Effector CD4-positive, alpha-beta T cell (primary cell): ENCODE measurements at places on chromosomes 2 and 18.

- DNase-seq = no peak
These were observed 64.0 kb downstream of the RAB31 start for GRCh38 chr18:9771977-9772660.

DNA sequence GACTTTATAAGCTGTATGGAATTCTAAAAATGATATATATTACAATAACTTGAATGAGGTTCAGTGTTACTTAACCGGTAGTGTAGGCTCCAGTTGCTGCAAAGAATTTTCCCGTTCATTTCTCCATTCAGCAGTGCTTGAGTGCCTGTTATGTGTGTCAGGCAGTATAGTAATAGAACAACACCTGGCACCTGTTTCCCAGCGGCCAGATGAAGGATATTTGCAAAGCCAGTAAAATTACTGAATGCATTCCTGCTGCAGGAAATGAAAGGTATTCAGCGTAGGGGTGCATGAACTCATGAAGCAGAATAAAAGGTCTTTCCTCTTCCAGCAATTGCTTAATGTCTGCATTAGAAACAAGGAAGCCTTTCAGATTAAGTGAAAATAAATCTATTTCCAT lies 18.8 kb downstream of the YPEL5 start:
- no peak for DNase-seq

DNA sequence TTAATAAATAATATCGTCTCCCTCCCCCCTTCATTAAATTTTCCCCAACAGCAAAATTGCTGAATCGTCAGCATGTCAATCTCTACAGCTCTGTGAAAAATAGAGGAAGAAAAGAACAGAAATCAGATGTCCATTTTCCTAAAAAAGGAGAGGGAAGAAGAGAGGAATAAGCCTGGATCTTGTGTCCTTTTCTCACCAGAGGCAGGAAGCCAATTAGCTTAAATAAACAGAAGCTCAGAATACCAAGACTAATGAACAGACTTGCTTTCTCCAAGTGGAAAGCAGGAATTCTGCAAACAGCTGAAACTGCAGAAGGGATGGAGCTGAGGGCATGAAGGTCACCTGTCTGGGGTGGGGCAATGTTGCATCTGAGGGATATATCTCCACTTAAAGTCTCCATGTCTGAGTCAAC lies 265.7 kb downstream of the CCDC85A start:
- DNase-seq = no peak

DNA sequence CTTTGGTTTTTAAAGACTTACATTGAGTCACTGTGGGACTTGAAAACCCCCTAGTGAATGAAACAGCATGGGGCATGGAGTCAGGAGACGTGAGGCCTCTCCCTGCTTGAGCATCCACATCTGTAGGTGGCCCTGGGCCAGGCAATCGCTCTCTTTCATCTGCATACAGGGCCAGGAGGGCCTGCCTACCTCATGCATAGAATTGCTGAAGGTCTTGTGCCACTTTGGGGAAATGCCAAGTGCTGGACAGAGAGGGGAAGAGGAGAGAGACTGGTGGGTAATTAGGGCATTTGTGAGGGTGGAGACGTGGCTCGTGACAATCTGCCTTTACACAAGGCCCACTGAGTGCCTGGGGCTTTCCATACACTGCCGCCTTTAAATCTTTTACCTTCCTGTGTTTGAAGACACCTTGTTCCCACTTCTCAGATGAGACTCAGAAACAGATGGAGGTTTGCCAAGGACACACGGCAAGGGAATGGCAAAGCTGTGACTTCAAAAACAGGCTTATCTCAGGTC lies 322.2 kb upstream of the HS6ST1 start:
- DNase-seq = no peak

DNA sequence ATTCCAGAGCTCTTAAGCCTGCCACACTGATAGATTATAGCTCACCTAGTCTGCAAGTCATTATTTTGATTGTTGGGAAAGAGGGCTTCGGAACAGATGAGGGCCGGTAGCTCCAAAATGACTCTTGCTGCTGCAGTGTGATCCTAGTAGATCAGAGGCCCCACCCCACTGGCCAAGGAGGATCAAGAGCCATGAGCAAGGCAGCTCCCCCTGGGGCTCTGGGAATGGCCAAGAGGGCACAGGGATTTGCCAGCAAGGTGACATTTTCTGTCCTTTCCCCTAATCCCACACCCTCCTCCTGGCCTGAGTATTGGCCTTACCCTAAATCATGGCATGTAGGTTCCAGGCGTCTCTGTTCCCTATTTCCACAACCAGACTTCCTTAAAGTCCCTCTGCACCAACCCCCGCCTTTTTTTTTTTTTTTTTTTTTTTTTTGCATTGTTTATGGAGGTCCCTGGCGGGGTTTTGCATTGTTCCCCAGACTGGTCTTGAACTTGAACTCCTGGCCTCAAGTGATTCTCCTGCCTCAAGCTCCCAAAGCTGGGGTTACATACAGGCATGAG lies 36.5 kb downstream of the EIF4E2 start:
- DNase-seq = no peak
